Esophagus squamous epithelium (tissue), 5 donors: ENCODE measurements at places on chromosomes 5 and 9.

GRCh38 chr5:102153003-102153759, 142.9 kb downstream of the SLCO4C1 start:
- no peak for DNase-seq

DNA sequence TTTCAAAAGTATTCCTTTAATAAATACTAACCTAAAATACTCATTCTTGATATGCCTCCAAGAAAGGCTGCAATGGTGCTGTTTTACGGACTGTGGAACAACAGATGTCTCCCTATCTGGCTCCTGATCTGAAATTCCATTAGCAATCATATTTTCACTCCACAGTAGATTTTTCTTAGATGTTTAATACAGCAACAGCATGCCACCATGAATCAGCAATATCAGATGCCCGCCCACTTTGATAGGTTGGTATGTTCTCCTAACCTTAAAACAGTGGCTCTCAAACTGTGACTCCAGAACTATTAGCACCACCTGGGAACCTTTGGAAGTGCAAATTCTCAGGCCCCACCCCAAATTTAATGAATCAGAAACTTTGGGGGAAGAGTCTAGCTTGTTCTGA, 110.2 kb downstream of the MLLT3 start:
- DNase-seq: no peak

- DNase-seq: no peak
Observed at GRCh38 chr9:13915591-13916301, 398.2 kb downstream of the NFIB start.

DNA sequence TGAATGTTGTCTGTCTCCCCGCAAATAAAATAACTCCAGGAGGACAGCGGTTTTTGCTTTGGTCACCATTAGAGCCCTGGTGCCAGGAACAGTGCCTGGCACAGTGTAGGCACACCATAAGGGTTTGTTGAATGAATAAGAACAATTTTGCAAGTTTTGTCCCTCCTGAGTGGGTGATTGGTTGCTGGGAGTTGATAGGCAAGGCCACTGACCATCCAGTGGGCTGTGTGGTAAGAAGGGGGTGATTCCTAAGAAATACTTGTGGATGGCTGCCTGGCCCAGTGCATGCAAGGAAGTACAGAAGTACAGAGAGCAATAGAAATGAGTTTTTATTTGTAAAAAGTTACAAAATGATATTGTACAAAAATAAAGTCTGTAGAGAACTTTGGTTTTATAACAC, 27.5 kb downstream of the GDNF start:
- no peak for DNase-seq

- DNase-seq: no peak
Observed at GRCh38 chr5:177431317-177432142, 5.1 kb downstream of the GRK6 start.
